ENCODE measurements at places on chromosomes 11 and 22. TPM values are rescaled to one million over a fixed set of nuclear protein-coding genes. Genes with fewer than 3 reads are reported as not detected.

DNA sequence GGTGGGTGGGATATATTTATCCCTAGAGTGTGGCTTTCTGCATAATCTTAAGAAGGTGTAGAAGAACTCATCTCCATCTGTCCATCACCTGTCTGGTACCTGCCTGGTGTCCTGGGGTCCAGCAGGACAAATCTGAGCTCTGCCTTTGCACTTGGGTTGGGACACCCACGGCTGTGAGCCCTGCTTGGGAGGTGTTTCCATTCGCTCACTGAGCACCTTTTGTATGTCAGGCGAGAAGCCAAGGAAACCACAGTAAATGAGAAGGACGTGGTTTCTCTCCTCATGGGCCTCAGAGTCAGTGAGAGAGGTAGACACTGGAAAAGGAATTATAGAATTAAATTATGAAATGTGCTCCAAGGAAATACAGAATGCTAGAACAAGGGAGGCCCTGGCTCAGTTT, 555.9 kb downstream of the MIAT start:
- no peak for DNase-seq

GRCh38 chr11:64787526-64788320, 9.4 kb upstream of the SF1 start:
- no peak for DNase-seq

- DNase-seq: peak; percentile 44
Measured at GRCh38 chr11:118198370-118198769, 21.9 kb upstream of the SCN2B start.

GRCh38 chr11:83120327-83120726, 36.6 kb upstream of the PCF11 start:
- DNase-seq: no peak

GRCh38 chr22:20408891-20409290, 14.9 kb downstream of the ZNF74 start:
- DNase-seq: no peak

- no peak for DNase-seq
Measured at GRCh38 chr11:3086114-3086513, 28.9 kb upstream of the CARS1 start.

DNA sequence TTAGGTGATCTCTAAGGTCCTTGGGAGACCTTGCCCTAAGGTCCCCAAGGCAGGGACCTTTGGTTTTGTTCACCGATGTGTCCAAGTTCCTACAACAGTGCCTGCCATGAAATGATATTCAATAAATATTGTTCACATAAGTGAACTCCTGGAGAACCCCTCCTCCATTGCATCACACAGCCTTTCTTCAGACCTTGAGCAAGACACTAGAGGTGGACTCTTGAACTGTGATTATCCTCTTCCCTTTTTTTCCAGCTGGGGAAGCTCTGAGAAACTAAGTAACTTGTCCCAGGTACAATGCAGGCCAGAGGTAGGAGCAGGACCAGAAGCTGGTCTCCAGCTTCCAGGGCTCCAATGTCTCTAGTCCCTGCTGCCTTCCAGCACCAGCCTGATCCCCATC, 76.6 kb upstream of the LMO1 start:
- DNase-seq: no peak

DNA sequence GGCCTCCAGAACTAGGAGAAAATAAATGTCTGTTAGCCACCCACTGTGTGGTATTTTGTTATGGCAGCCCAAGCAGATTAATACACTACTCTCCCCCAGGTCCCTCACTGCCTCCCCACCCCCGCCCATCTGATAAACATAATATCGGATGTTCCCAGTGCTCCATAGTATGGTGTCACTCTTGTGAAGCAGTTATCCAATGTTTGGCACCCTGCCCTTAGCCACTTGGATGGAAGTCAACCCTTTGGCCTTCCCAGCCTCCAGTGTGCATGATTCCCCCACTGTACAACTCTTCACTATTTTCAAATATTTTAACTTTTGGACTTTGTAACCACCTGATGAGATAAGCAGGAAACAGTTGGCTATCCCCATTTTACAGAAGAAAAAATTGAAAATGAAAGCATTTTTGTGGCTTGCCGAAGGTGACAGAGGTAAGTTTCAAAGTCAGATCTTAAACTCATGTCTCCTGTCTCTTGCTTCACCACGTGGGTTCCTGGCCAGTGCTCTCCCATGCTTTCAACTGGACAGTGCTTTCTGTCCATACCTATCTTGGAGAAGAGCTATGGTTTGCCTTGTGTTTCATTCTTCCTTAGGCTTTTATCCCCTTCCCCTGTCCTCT, 53.2 kb downstream of the ALX4 start:
- DNase-seq: no peak

GRCh38 chr22:38228873-38229740, 27.3 kb downstream of the MAFF start:
- DNase-seq: no peak

MS4A6E gene
- polyA plus RNA-seq: not detected

KCNQ1 gene
- 11.5 TPM for polyA plus RNA-seq

ABTB2 gene
- 8.1 TPM for polyA plus RNA-seq
